Cortex of kidney (tissue), 1 donor: ENCODE measurements at places on chromosomes 12 and 14.

DNA sequence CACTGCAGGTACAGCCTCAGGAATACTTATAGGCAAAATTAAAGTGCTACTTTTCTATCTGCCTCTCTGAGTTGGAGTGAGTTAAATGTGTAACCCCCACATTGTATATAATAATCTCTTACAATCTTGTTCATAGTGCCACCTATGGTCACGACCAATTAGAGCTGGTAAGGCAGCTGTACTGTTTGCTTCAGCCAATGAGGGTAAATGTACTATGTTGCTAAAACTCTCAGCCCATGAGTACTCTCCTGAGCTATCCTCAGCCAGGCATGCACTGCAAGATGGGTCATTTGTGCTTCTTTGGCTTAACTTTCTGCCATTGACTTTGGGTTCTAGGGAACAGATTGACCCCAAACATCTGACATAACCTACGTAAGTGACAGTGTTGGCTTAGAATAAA, 15.0 kb upstream of the MDM2 start:
- no peak for DNase-seq

GRCh38 chr14:102772781-102773570, 4.3 kb upstream of the TRAF3 start:
- DNase-seq, result no peak

DNA sequence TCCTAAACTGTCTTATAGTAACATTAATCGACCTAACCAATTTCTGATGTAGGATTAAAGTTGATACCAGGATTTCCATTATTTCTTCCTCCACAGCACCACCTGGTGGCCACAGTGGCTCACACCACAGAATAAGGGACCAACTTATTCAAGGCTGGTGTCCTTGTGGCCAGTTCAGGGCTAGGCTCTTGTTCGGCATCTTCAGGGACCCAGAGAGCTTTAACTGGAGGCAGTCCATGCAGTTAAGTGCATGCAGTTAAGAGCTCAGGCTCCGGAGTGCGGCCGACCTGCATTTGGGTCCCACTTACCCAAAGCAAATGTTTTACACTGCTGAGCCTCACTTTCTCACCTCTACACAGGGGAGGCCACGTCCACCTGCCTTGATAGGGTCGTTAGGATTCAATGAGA, 42.0 kb upstream of the GPR68 start:
- DNase-seq, result no peak

DNA sequence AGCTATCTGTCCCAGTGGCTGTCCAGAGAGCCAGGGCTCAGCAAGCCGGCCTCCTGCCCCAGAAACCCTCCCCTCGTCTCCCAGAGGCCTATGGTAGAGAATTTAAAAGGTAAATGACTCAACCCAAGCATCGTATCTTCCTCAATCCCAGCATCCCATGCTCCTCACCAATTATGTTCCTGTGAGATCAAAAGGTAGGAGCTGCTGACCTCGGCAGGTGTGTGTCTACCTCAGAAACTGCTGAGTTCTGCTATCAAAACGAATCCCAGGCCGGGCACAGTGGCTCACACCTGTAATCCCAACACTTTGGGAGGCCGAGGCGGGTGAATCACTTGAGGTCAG, 49.3 kb downstream of the FOXN3 start:
- DNase-seq, result no peak

DNA sequence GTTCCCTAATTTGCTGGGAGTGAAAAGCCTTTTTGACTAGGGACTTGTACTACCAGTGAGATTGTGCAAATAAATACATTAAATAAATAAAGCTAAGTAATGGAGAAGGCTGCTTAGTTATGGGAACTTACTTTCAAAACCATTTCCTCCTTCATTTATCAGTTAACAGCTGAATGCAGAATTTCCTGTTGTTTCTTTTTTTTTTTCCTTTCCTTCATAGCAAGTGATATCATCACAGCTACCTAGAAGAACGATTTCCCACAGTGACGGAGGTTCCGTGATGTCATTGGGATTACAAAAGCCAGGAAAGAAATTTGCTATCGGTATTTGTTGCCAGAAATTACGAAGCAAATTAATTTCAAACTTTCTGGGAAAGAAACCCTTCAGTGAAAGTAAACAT, 42.1 kb upstream of the SOCS2 start:
- DNase-seq, result no peak

DNA sequence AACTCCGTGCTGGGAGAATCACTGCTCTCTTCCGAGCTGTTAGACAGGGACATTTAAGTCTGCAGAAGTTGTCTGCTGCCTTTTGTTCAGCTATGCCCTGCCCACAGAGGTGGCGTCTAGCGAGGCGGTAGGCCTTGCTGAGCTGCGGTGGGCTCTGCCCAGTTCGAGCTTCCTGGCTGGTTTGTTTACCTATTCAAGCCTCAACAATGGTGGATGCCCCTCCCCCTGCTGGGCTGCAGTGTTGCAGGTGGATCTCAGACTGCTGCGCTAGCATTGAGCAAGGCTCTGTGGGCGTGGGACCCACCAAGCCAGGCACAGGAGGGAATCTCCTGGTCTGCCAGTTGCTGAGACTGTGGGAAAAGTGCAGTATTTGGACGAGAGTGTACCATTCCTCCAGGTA, 43.7 kb downstream of the GPR137C start:
- no peak for DNase-seq

DNA sequence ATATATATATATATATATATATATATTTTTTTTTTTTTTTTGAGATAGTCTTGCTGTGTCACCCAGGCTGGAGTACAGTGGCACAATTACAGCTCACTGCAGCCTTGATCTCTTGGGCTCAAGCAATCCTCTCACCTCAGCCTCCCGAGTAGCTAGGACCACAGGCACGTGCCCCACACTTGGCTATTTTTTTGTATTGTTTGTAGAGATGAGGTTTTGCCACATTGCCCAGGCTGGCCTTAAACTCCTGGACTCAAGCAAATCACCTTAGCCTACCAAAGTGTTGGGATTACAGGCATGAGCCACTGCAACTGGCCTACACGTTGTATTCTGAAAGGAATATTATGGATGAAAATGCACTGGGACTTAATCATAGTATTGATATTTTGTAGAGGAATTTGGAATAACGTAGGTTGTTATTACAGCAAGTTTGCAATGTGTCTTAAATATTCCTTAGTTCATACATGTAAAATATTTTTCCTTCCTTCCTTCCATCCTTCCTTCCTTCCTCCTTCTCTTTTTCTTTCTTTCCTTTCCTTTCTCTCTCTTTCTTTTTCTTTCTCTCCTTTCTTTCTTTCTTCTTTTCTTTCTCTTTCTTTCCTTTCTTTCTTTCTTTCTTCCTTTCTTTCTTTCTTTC, 862 bp downstream of the KLRB1 start:
- DNase-seq, result no peak

DNA sequence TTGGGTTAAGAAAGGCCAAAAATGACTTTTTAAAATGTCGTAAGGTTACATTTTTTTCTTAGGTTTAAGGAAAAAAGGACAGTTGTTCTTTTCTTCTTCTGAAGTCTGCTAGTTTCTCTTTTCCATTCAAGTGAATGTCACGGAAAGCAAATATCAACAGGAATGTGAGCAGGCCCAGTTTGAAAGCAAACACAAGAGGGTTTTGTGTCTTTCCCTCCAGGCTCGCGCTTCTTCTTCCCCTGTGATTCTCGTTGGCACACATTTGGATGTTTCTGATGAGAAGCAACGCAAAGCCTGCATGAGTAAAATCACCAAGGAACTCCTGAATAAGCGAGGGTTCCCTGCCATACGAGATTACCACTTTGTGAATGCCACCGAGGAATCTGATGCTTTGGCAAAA, 85.4 kb downstream of the LRRK2 start:
- no peak for DNase-seq

- DNase-seq, result no peak
Measured at GRCh38 chr12:96218989-96219678, 25.0 kb downstream of the ELK3 start.

DNA sequence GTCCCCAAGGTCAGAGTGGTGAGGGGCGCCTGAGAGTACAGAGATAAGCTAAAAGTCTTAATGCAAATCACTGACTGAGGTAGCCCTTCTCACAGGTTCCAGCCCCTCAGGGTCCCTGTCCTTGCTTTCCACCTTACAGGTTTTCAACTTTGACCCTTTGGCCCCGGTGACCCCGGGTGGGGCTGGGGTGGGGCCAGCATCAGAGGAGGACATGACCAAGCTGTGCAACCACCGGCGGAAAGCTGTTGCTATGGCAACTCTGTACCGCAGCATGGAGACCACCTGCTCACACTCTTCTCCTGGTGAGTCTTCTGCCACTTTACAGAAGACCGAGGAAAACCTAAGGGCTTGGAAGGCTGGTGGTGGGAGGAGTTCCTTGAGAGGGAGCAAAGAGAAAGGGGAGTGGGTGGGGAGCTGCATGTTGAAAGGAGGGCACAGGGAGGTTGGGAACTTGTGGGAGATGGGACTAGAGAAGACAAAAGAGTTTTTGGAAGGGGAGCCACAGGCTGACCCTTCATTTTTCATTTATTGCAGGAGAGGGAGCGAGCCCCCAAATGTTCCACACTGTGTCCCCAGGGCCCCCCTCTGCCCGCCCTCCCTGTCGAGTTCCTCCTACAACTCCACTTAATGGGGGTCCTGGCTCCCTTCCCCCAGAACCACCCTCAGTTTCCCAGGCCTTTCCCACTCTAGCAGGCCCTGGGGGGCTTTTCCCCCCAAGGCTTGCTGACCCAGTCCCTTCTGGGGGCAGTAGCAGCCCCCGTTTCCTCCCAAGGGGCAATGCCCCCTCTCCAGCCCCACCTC, 2.4 kb downstream of the MBD6 start:
- no peak for DNase-seq

GRCh38 chr12:116164250-116165035, 113.0 kb downstream of the MED13L start:
- DNase-seq, result no peak

DNA sequence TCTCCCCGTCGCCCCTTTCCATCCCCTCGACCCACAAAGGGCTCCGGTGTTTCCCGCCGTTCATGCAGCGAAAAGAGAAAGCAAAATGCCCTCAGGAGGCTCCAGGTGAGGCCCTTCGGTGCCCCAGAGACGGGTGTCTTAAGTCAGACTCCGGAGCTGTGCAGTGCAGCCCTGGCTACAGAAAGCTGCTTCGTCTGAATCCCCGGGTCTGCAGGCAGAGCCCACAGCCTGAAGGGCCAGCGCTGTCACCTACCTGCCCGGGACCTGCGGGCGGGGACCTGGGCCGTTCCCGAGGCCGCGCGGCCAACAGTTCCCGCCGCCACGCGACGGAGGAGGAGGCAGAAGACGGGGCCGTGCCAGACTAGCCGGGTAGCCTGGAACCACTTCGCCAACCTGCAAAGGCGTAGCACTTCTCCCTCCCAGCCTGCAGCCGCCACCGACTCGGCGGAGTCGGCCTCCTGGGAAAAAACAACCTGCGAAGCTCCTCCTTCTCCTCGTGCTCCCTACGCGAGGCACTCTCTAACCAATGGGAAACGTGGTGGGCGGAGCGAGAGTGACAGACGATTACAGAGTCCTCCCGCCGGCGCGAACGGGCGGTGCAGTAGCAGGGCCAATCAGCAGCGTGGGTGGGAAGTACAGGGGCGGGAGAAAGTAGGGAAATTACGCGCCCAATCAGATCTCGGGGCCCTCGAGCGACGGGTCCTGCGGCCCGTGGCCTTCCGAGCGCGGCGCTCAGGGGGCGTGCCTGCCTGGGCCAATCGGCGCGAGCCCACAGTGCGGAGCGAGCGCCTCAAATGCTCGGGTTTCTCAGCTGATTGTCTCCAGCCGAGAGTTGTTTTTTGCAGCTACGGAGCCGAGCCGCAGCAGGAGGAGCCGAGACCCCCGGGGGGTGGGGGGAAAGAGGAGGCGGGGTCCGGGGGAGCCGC, at the start of the genes GPR137C and TXNDC16:
Gene GPR137C (plus strand): TSS at position 774 of the 926 bp plus-strand sequence. CDS start 312 bp downstream, outside the sequence.
Gene TXNDC16 (minus strand): TSS at position 443 of the 926 bp plus-strand sequence. CDS start 8,948 bp downstream, outside the sequence.
- DNase-seq, result peak; percentile 75

- no peak for DNase-seq
Measured at GRCh38 chr14:102316338-102316742, 3.2 kb upstream of the ZNF839 start.

DNA sequence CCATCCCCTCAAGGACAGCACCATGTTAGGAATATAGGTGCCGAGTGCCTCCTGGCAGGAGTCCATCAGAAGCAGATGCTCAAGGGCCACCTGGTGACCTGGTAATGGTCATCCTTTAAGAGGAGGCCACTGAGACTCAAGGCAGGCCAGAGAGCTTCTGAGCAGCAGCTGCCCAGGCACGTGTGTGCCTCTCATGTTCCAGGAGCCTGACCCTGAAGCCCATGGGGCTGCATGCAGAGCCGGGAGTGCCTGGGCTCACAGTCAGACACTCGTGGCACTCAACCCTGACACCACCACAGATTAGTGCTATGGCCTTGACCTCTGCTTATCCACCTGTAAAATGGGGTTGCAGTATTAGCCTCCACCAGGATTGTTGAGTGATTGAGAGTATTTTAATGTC, 45.6 kb downstream of the C14orf132 start:
- no peak for DNase-seq

- no peak for DNase-seq
Measured at GRCh38 chr12:120238839-120239445, 26.6 kb downstream of the PXN start.

DNA sequence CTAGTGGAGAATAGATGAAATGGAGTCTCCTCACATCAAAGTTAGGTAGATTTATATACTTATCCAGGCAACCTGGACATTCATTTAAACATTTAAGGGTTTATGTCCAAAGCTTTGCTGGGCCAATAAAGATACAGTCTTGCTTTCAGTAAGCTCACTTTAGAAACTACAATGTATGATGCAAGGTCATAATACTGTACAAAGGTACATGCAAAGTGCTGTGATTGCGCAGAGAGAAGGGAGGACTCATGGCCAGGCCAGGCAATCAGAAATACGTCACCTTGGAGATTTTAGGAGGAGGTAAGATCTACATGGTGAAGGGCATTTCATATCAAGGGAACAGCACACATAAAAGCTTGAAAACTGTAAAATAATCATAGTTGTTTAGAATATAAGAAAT, 113.6 kb downstream of the FGD4 start:
- DNase-seq, result no peak

DNA sequence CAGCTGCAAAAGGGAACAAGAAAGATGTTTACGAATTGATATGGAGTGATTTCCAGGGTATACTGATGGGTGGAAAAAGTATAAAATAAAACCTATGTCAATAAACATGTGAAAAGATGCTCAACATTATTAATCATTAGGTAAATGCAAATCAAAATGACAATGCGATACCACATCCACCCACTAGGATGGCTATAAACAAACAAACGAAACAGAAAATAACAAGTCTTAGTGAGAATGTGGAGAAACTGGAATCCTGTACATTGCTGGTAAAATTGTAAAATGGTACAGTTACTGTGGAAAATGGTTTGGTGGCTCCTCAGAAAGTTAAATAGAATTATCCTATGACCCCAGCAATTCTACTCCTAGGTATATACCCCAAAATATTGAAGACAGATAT, 9.5 kb upstream of the BEST3 start:
- no peak for DNase-seq

DNA sequence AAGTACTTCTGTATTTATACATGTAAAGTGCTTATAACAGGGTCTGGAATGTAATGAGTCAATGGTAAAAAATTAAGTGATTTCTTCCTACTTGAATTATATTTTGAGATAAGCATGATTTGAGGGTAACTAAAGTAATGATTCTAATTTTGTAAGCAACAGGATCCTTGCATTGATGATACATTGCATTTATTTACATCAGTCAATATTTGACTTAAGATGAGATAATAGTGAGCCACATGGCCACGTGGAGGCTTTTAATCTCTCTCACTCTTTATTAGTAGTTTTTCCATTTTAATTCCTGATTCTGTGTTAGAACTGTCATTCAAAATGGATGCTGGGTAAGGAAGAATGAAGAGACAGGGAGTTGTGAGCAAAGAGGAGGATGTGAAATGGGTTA, 298.1 kb upstream of the PRICKLE1 start:
- no peak for DNase-seq

- DNase-seq, result no peak
Measured at GRCh38 chr12:53700567-53700966, 24.7 kb upstream of the ATP5MC2 start.
